ENCODE measurements at places on chromosomes 16 and 17.

DNA sequence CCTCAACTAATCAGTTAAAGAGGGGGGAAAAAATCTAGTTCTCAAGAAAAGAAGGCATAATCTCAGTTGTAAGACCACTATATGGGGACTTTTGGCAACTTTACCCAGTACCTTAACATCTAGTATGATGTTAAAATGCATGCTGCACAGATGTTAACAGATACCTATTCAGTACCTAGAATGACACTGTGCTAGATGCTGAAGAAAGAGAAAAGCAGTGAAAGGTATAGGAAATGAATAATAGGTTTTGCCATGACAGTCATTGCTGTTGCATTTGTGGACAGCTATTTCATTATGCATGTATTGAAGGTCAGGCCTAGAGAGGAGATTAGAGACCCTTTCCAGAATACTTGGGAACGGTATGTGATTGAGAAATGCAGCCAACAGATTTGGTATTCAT lies 34.5 kb downstream of the PIGL start:
- DNase-seq = no peak

GRCh38 chr17:78258323-78259191 lies 27.1 kb downstream of the TMEM235 start:
- DNase-seq = no peak

GRCh38 chr17:28812748-28813377 lies 29.7 kb downstream of the FAM222B start:
- DNase-seq = peak; percentile 77

GRCh38 chr16:78127130-78127529 lies 27.7 kb downstream of the WWOX start:
- no peak for DNase-seq

- DNase-seq = no peak
These were observed 72.0 kb upstream of the KSR1 start for GRCh38 chr17:27384261-27384701.

DNA sequence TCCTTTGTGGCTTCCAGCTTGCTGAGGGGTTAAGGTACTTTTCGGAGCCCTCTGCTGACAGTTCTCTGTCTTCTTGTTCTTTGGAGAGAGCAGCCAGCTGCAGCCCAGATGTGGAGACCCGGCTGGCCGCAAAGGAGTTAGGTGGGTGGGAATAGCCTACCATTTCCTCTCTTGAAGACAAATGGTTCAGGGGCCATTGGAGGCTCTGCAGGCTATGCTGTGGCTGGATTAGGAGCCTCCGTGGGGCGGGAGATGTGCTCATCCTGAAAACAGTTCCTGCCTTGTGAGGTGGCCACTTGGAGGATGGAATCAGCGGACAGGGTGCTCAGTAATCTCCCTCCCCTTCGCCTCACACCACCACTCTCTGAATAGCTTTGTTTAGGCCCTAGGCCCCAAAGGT lies 30.3 kb downstream of the MEOX1 start:
- DNase-seq = no peak
